ENCODE measurements at places on chromosomes 2 and 18.

DNA sequence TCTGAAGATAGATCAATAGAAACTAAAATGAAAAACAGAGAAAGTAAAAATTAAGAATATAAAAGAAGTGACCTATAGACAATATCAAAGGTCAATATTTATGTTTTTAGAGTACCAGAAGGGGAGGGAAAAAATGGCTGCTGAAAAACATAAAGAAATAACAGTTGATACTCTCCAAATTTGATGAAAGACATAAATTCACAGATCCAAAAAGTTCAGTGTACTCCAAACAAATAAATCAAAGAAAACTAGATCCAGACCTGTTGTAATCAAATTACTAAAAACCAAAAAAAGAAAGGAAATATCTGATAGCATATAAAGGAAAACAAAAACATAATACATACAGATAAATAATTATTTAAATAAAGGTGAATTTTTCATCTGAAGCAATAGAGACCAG lies 1689.1 kb upstream of the TMEFF2 start:
- DNase-seq: no peak

DNA sequence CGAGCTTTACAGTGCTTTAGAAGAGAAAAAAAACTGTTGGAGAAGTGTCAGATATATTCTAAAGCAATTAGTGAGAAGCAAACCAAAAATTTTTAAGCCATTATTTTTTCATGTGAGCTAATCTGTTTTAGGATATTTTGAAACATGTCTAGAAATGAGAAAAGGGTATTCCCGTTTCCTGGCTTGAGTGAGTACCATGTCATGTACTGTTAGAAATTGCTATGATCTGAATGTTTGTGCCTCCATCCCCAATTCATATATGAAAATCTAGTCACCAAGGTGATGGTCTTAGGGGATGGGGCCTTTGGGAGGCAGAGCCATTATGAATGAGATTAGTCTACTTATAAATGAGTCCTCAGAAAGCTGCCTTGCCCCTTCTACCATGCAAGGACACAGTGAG lies 493.3 kb upstream of the GCFC2 start:
- no peak for DNase-seq

GRCh38 chr2:71457123-71457915 lies 4.0 kb downstream of the DYSF start:
- DNase-seq: no peak

DNA sequence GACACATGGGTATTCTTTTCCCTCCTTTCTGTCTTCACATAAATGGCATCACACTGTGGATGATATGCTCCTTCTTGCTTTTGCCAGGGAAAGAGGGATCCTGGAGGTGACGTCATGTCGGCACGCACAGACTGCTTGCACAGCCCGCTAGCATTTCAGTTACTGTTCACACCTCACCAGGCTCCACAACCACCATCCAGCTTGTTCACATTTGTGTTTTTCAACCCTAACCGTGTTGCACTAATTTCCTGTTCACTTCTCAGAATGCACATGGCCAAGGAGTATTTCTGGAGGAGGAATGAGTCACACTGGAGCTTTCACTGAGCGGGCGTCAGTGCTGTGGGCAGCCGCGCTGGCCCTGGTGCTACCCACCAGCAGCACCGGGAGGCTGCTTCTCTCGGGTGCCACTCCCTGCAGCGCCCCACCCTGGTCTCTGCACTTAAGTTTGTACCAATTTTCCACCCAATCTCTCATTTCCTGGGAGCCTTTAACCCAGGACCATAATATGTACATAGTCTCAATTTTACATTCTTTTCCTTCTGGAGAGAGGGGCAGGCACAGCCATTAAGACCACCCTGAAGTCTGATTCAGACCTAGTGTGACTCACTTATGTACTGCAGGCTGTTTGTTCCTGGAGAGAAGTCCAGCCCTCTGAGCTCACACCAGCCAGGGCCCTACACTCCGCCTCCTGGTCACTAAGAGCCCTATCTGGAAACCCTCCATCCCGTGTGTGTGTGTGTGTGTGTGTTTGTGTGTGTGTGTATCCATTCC lies 65.1 kb downstream of the MBP start:
- peak; percentile 61 for DNase-seq

DNA sequence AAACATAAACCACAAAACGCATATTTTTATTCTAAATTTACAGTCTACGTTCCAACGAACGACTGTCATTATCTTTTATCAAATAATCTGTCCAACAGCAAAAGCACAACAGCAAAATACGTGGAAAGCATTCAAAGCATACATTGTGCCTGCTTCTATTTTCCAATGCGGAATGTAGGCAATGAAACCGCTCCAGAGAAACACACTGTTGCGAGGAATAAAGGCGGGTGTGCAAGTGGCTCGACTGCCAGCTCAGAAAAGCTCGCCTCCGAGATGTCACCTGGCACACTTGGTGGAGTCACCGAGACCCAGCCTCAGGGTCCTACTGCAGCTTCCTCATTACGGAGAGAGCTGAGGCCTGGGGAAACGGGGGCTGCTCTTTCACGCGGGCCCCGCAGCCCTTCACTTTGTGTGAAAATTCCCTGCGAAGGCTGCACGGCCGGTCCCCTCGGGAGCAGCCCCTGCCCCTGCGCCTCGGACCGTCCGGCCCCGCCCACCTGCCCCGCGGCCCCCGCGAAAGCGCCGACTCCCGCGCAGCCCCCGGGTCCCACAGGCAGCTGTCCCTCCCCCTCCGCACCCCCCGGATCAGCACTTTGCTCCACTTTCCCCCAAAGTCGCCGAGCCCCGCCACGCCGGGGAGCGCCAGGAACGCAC lies 752 bp downstream of the MGAT4A start:
- no peak for DNase-seq

GRCh38 chr18:55477499-55477859 lies 110.5 kb downstream of the TCF4 start:
- no peak for DNase-seq

DNA sequence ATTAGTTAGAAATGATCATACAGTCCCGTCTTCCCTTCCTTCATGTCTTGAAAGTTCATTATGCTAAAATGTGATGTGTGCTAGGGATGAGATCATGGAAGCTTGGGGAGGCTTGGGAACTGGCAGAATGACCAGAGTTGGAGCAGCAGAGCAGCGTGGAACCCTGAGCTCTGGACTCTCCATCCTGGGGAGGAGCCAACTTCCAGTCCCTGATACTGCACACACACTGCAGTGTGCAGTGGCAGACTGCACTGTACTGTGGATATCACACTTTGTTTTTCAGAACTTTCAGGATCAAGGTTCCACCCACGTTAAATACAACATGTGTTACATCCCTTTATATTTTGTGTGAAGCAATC lies 27.3 kb upstream of the GREB1 start:
- no peak for DNase-seq

GRCh38 chr18:35983818-35984217 lies 11.3 kb downstream of the RMP24 start:
- no peak for DNase-seq

- DNase-seq: no peak
Measured at GRCh38 chr18:10771053-10771709, 245.4 kb downstream of the NAPG start.

DNA sequence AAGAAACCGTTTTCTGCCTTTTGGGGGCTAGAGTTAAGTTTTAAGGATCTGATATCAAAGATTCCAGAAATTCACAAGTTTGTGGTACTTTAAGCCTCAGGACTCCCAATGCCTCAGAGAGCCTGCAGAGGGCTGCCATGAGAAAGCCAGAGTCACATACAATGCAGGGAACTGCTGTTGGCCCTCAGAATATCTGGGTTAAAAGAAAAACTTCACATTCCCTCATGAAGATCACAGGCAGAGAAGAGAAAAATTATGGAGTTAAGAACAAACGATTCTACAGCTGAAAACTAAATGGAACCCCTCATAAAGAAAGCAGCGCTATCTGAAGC lies 39.5 kb downstream of the HDAC4 start:
- no peak for DNase-seq

DNA sequence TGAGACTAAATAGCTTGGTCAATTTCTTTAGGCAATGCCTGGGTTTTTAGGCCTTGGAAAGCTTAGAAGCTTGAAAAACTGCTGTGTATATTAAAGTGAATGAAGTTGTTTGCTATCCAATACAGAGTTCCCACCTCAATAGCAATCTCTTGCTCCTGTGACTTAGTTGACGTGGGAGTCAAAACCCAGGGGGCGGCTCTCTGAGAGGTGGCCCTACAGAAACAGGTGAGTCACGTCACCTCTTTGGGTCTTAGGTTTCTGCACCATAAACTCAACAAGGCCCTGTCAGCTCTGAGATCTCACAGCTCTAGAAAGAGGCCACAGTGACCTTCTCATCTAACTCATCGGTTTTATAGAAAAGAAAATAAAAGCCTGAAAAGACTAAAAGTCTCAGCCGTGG lies 79.6 kb downstream of the ADD2 start:
- DNase-seq: no peak

GRCh38 chr2:179900655-179901054 lies 39.2 kb upstream of the ZNF385B start:
- DNase-seq: no peak

DNA sequence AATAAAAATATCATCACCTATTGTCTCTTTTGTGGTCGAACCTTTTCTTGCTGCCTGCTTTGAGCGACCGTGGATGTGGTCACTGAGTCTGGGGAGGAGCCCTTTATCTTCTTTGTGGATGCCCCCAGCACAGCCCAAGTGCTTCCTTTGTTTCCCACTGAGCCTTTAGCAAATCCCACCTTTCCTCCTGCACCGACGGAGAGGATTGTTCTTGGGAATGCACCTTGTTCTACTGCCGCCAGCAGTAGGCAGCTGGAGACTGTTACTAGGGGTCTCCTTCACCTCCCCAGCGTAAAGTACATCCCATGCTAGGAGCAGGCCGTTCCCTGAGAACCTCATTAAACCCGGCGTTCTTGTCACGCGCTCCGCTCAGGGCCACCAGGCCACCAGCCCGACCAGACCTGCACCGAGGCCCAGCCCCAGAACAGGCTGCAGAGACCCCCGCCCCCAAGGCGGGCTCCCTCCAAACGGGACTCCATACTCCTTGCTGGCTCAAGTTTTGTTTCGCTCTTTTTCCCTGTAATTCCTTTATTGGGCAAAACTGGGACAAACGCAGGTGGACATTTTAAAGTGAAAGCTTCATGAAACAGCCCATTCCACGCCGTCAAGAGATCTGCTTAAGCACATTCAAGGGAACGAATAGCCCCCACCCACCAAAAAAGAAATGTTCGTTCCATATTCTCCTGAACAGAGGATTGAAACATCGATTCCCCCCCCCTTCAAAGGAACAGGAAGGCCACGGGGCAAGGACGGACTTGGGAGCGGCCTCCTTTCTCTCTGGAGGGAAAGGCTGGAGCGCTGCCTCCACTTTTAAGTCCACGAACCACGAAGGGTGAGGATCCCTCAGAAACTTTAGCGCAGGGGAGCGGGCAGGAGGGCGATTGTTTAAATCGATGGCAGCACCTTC lies 1.1 kb upstream of the MAT2A start:
- DNase-seq: peak; percentile 7

GRCh38 chr2:127208313-127208712 lies 11.8 kb downstream of the CYP27C1 start:
- DNase-seq: no peak

DNA sequence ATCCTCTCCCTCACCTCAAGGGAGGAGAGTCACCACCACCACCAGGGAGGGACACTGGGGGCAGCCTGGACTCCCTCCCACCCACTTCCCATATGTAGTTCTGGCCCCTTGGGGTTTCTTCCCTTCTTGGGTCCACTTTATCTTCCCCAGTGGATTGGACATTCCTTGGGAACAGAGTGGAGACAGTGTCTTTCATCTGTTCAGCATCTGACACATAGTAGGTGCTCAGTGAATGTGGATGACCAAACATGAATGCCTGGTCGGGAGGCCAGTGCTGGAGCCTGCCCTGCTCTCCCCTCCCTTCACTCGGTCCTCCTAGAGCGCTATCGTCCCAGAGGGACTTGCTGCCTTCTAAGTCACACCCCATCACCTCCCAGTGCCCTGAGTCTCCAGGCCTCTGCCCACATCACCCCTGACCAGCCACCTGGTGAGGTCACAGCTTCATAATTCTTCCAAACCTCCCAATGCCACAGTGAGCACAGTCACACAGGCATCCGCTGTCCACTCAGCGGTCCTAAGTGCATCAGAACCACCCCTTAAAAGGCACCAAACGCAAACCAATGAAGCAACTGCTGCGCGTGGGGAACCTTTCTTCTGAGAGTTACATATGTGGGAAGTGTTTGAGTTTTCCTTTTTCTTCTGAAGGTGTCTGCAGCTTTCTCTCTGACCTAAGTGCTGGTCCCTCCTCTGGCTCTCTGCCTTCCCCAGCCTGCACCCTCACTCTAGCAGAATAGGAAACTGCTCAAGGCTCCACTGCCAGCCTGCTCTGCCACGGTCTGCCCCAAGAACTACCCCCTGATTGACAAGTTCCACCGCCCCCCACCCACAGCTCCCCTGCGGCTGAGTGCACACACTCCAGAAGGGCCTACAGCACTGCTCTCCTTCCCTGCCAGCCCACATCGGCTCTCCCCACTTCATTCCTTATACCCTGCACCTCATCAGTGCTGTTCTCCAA lies 7.2 kb upstream of the SFXN5 start:
- DNase-seq: no peak

- DNase-seq: no peak
Measured at GRCh38 chr2:86336675-86337243, 667 bp downstream of the REEP1 start.

- no peak for DNase-seq
Measured at GRCh38 chr2:238872628-238873380, 24.9 kb downstream of the TWIST2 start.

DNA sequence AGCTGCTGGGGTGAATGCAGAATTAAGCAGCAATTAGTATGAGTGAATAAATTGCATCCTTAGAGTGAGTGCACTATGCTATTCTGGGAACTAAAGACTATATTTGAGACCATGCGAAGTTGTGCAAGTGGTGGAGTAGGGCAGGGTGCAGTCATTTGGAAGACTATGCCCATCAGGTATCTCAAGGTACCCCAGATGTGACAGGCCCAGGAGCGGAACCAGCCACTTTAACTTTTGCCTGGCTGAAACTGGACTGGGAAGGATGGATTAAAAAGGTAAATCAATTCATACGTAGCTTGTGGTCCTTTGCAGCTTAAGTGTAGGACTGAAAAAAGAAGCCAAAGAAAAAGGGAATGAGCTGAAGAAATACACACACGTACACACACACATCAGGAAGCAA lies 1.7 kb downstream of the KYNU start:
- no peak for DNase-seq

GRCh38 chr2:234249873-234250272 lies 199.4 kb downstream of the SPP2 start:
- no peak for DNase-seq

DNA sequence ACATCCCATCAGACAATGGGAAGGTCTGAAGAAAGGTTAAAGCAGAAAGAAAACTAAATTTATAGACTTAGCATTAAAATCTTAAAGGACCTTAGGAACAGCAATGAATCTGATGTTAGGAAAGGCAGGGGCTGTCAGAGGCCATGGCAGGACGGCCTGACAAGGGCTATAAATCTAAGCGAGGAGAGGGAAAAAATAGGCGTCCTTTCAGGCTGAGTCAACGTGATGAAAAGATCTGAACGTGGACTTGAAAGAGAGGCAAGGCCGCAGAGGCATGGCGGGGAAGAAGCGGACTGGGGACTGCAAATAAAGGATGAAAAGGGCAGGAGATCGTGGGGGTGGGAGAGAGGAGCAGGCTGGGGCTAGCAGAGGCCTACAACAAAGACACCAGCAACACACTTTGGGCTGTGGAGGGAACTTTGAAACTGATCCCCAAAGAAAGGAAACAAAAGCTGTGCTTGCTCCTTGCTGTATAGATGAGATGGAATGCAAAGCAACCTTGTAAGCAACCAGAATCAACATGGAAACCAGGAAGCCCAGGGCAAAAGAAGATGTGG lies 145.6 kb downstream of the NRP2 start:
- no peak for DNase-seq

All from stimulated activated CD8-positive, alpha-beta memory T cell treated with anti-CD3 and anti-CD28 coated beads, Interleukin-15, amount 100 ng/mL, for 4 hours (primary cell).